IPS DF 19.7 (cell line): ENCODE measurements at places on chromosomes 2 and 18.

GRCh38 chr2:128376241-128377041 is 57.8 kb upstream of the HS6ST1 start:
- DNase-seq, result no peak

DNA sequence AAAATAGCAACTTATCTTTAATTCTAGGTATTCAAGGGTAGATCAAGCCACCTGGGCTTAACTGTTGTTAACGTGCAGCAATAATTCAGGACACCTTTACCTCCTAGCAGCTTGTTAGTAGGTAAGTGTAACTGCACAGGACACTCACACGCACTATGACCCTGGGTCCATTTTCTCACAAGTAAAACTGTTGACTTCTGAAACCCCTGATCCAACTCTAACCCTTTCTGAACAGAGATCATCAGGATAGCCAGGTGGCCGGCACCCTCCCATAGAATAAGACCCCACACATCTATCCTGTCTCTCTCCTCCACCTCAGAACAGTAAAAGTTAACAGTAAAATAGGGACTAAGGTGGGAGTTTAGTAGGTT is 610 bp downstream of the SPC25 start:
- no peak for DNase-seq

DNA sequence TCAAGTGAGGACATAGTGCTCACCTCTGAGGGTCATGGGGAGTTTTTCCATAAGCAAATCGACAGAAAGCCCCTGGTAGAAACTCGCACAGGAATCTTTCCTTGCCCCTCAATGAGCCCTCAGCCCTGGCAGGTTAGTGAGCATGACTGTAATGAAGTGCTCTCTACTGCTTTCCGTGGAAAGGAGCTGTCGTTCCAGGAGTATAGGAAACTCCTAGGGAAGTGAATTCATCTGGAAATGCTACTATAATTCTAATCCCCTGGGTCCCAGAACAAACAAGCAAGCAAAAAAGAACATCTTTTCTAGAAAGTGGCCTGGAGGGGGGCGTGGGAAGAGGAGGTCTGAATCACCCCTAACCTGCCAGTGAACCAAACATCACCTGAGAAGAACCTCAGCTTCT is 18.1 kb downstream of the BCL2L11 start:
- no peak for DNase-seq

- DNase-seq, result no peak
Observed at GRCh38 chr2:216947055-216947454, 87.2 kb upstream of the TNP1 start.

GRCh38 chr18:60024345-60024744 is 124.5 kb downstream of the PMAIP1 start:
- no peak for DNase-seq

GRCh38 chr18:2441544-2441943 is 129.8 kb downstream of the METTL4 start:
- no peak for DNase-seq

GRCh38 chr2:151119374-151119773 is 142.3 kb downstream of the RBM43 start:
- no peak for DNase-seq

DNA sequence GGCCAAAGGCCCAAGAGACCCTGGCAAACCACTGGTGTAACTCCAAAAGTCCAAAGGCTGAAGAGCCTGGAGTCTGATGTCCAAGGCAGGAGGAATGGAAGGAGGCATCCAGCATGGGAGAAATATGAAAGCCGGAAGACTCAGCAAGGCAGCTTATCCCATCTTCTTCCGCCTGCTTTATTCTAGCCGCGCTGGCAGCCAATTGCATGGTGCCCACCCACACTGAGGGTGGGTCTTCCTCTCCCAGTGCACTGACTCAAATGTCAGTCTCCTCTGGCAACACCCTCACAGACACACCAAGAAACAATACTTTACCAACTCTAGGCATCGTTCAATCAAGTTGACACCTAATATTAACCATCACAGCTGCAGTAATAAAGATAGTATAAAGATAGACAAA is 34.1 kb downstream of the MAPK4 start:
- DNase-seq, result no peak

DNA sequence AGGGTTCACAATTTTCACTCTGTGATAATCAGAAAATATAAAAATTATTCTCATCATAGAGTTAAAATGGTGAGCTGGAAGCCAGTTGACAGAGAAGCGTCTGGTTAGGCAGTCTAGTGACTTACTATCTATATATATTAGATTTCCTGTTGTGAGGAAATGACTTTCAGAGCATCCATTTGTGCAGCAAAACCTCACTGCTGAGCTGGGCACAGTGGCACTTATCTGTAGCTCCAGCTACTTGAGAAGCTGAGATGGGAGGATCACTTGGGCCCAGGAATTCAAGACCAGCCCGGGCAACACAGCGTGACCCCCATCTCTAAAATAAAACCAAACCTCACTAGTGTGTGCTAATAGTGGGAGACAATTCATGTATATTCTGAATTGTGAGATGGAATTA is 7.2 kb upstream of the KIAA2012 start:
- DNase-seq, result no peak

DNA sequence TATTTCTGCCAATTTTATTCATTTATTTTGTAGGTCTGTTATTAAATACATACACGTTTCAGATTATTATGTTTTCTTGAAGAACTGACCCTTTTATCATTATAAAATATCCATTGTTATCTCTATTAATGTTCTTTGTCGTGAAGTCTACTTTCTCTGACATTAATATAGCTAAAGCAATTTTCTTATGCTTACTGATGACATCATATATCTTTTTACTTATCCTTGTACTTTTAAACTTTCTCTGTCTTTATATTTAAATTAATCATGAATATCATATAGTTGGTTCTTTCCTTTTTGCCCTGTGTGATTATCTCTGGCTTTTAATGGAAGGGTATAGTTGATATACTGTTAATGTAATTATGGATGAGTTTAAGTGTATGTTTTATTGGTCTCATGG is 36.5 kb upstream of the SLC9A2 start:
- DNase-seq, result no peak

DNA sequence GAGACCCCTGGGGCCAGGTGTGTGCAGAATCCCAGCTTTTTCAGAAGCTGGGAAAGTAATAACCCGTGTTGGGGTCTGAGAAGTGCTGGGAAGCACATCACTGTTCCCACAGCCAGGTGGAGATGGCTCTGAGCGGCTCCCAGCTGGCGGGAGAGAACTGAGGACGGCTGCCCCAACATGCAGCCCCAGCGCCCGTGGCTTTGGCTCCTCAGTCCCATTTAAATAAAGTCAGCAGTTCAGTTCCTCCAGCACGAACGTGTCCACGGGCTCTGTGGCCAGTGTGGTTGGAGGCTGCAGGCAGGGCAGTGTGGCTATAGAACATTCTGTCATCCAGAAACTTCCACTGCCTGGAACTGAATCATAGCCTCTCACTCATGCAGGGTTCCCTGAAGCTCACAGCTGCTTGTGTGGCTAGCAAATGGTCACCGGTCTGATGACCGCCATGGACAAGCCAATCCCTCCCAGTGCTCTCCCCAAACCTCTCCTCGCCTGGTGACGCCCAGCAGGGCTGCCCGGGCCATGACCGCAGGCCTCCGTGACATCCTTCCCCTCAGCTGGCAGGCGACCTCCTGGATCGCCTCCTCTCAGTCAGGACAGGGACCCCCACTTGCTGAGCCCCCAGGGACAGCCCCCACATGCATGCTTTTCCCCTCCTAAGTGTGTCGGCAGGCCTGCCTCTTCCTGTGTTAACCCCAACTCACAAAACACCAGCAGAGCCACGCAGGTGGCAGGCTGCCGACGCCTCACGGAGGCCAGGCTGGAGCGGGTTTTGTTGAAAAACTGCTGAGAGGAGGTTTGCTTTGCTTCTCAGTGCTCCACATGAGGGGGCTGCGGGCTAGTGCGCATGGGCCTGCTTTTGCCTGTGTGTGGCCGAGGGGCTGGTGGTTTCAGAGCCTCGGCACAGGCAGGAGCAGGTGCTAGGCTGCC is 1.3 kb downstream of the RTP5 start:
- no peak for DNase-seq

GRCh38 chr2:241871538-241872312 is 2.2 kb downstream of the RTP5 start:
- no peak for DNase-seq

GRCh38 chr18:1252534-1252933 is 347.9 kb downstream of the ADCYAP1 start:
- no peak for DNase-seq

DNA sequence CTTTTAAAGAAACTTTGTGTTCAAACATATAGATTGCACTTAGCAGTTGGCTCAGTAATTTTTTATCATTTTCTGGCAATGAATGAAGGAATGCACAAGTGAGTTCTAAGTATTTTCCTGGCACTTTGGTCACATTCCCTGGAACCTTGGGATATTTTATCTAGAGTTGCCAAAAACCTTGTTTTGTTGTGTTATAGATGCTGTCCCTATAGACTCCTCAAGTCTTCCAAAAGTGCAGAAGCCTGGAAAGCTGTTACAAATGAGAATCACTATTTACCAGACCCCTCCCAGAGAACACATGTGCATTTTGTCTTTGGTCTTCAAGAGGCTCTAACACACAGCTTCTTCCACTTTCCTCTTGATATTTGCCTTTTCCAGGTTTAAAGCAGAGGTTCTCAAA is 108.3 kb downstream of the RND3 start:
- DNase-seq, result no peak

- DNase-seq, result no peak
Observed at GRCh38 chr2:8849327-8849726, 11.9 kb upstream of the KIDINS220 start.

DNA sequence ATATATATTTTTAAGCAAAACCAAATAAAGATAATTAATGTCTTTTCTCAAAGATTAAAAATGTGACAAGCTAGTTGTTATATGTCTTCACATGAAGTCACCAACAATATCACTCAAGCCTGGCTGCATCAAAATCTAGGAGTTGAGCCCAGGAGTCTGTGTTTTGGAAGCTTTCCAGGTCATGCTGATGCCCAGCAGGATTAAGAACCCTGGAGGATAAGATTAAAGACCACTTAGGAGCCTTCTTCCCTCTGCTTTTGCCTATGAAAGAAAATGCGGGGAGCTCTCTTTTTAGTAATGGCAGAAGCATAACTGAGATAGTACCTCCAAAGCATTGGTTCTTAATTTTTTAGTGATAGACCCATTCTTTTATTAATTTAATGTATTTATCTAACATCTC is 157.4 kb downstream of the ASXL3 start:
- peak; percentile 3 for DNase-seq

- no peak for DNase-seq
Observed at GRCh38 chr2:36683002-36683401, 13.5 kb upstream of the VIT start.

DNA sequence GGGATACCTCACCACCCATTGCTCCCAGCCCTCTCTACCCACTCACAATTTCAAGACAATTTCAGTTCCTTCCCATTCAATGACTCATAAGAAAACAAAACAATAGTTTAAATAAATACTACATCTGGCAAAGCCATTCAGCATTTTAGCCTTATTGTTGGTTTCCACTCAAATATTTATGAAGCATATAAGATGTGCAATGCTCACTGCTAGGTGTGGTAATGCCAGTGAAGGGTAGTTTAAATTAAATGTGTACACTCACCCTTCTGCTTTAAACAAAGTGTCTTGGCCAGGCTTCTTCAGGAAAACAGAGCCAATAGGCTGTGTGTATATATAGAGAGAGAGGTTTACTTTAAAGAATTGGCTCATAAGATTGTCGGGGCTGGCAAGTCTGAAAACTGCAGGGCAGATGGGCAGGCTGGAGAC is 37.0 kb downstream of the INO80C start:
- DNase-seq, result no peak

GRCh38 chr2:221254299-221254698 is 317.8 kb downstream of the EPHA4 start:
- no peak for DNase-seq

DNA sequence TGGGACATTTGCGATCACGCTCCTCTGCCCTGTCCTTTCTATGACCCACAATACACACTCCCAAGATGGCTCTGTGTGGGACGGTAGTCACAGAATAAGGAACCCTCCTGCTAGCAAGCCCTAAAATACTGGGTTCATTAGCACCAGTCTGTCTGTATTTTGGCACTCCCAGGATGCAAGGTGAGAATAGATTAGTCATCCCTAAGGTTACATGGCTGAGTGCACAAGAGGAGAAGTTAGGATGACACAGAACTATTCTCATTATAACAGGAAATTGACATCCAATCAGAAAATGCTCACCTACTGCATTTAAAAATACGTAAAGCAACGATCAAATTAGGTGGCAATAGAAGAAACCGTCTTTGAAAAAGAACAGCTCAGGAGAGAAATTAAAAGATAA is 590.2 kb downstream of the EPHA4 start:
- no peak for DNase-seq

- DNase-seq, result no peak
Observed at GRCh38 chr18:74400813-74401212, 56.3 kb downstream of the DIPK1C start.

- DNase-seq, result no peak
Observed at GRCh38 chr2:8352296-8352695, 329.6 kb upstream of the ID2 start.

- peak; percentile 20 for DNase-seq
Observed at GRCh38 chr2:74188018-74188601, 9.4 kb upstream of the MOB1A start.

DNA sequence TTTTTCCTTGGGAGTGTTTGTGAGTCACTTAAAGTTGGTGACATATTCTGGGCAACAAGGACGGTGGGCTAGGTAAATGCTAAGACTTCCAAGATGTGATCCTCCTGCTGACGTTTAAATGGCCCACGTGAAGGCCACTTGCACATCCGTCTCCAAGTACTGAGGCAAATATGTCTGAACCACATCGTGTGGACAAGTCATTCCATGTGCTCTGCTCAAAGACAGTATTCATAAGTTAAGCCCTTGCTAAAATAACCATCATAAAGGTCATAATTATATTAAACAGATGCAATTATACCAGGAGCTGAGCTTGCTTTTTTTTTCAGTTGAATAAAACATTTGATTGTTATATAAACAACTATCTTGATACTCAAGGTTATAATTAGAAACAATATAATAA is 44.8 kb downstream of the SPP2 start:
- no peak for DNase-seq

DNA sequence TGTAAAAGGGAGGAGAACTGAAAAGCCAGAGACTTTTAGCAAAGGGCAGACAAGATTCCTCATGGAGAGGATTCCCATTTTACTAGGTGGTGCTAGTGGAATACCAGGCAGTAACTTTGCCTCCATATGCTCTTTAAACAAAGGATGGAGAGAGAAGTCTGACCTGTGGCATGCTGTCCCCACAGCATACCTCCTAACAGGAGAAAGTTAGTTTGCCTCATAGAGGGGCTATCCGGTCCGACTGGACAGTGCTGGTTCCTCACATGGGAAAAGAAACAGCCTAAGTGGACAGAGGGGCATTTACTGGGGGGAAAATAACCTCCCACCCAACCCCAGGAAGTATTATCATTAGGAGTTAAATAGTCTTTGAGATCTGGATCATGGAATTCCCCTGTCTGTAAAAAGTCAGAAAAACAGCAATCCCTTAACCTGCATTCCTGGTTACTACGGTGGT is 31.6 kb upstream of the GMCL1 start:
- DNase-seq, result no peak

DNA sequence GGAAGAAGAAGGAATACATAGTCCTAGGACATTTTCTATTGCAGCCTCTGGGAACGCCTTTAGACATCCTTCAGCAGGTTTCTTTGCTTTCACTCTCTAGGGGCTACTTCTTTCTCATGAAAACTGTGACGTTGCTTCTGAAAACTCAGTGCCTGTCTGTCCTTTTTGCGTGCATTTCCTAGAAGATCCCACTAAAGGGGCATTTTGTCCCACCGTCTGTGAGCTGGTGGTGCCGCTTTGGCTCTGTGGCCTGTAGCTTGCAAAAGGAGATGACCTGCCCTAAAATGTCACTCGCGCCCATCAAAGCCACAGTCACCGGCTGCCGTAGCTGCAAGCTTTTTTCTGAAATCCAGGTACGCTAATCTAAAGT is 579 bp downstream of the STAT4 start:
- DNase-seq, result no peak

GRCh38 chr2:30264274-30264673 is 32.9 kb downstream of the LBH start:
- no peak for DNase-seq
